ENCODE measurements at places on chromosomes 3 and 15.
A peak's percentile ranks its signal among the peaks of the same experiment; 100 is the strongest.

DNA sequence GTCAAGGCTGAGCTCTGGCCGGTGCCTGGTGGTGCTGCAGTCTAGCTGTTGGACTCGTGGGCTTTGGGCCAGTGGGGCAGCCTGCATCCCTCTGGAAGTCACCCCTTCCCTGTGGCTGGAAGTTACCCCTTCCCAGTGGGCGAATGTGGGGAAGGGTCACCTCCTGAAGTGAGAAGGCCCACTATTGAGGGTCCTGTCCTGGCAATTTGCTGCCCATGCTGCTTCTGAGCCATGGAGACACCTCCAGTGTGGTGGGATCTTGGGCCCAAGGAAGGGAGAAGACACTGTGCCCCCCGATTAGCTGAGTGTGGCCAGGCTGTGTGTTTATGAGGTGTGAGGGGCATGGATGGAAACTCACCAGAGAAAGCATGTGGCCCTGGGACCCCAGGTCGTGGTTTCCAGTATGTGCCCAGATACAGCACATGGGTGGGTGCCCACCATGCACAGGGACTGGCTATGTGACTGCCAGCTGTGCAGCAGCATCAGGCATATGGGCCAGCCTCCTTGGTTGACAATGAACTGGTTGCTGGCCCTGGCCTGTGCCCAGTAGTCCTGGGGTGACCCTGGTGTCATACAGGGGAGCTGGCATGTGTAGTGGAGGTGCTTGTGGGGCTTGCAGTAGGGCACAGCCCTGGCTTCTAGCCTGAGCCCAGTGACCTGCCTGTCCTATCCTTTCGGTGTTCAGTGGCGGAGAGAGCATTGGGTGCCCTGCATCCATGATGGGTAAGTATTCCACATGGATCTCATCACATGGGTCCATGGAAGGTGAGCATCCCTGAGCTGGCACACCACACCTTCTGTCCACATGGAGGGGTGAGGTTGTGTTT lies 221.2 kb downstream of the SNRPN start:
- H3K36me3 ChIP-seq: peaks cover 3% of the 10 kb centered on the region
- H3K27ac ChIP-seq: no peak overlapping the region
- no peak overlapping the region for H3K4me3 ChIP-seq
- no peaks in the 10 kb centered on the region for H3K4me1 ChIP-seq
- DNase-seq: no peak

DNA sequence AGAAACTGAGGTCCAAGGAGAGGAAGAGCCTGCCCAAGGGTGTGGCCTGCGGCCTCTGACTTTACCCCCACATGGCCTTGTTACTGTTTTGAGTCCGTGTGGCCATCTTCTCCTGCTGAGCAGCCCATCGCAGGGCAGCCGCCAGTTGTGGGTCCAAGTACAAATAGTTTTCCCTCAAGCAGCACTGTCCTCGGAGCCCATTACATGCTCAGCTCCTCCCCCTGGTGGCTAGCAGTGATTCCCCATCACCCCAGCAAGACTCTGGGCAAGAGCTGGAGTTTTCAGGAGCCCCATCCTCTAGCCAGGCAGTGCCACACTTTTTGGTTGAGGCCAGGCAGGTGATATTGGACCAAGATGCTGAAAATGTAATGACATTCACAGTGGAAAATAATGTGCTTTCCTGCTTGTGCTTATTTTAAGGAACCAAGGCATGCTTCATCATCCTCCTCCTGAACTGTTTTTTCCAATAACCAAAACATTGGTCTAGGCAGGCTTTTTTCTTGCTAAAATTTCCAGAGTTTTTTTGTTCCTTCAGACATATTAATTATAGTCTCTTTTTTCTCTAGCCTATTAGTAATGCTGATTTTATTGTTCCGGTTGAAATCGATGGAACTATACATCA lies 23.2 kb upstream of the VILL start:
- peaks cover 11% of the 10 kb centered on the region for H3K36me3 ChIP-seq
- peak; percentile 68 for DNase-seq
- no peaks in the 10 kb centered on the region for H3K27me3 ChIP-seq
- no peak overlapping the region for H3K4me3 ChIP-seq

DNA sequence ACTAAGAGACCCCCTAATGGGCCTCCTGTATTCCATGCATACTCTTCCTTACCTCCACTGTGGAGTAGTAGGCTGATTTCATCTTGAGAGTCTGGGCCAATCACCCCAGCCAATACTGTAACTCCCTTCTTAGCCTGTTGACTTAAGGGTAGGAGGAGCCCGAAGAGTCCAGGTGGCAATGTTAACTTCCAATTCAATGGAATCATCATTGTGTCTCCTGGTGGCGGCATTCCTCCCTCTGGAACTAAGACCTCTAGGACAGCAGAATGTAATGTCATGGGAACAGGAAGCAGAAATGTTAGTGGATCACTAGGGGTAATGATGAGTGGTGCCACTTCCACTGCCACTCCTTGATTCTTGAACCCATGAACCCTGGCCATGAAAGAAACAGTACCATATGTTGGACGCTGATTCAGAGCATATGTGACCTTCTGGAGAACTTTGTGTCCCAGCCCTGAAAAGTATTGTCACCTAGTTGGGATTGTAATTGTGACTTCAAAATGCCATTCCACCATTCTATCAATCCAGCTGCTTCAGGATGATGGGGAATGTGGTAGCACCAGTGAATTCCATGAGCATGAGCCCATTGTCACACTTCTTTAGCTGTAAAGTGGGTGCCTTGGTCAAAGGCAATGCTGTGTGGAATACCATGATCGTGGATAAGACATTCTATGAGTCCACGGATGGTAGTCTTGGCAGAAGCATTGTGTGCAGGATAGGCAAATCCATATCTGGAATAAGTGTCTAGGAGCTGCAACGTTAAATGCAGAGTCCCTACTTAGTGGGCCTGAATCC lies 24.9 kb downstream of the NAALADL2 start:
- no peak for DNase-seq
- no peaks in the 10 kb centered on the region for H3K36me3 ChIP-seq
- no peaks in the 10 kb centered on the region for H3K27me3 ChIP-seq
- H3K27ac ChIP-seq: no peak overlapping the region
- H3K4me3 ChIP-seq: no peak overlapping the region

GRCh38 chr15:70424937-70425411 lies 327.3 kb upstream of the TLE3 start:
- no peaks in the 10 kb centered on the region for H3K36me3 ChIP-seq
- H3K4me3 ChIP-seq: no peak overlapping the region
- no peak overlapping the region for H3K27ac ChIP-seq
- H3K4me1 ChIP-seq: peaks cover 17% of the 10 kb centered on the region
- H3K27me3 ChIP-seq: no peaks in the 10 kb centered on the region

GRCh38 chr3:21936207-21936606 lies 185.2 kb upstream of the ZNF385D start:
- H3K36me3 ChIP-seq: no peaks in the 10 kb centered on the region
- DNase-seq: no peak
- H3K27me3 ChIP-seq: no peaks in the 10 kb centered on the region
- no peaks in the 10 kb centered on the region for H3K4me1 ChIP-seq
- no peak overlapping the region for H3K27ac ChIP-seq

- H3K27me3 ChIP-seq: peaks cover 11% of the 10 kb centered on the region
- H3K36me3 ChIP-seq: no peaks in the 10 kb centered on the region
- H3K27ac ChIP-seq: no peak overlapping the region
- H3K4me1 ChIP-seq: peaks cover 19% of the 10 kb centered on the region
Measured at GRCh38 chr3:61568127-61568526, 6.8 kb downstream of the PTPRG start.

- peaks cover under 1% of the 10 kb centered on the region for H3K27me3 ChIP-seq
- peaks cover 24% of the 10 kb centered on the region for H3K4me1 ChIP-seq
- no peak for DNase-seq
- H3K4me3 ChIP-seq: peak overlapping the region; percentile 86
- H3K27ac ChIP-seq: no peak overlapping the region
Measured at GRCh38 chr3:15102256-15102655, 3.3 kb upstream of the RBSN start.

- DNase-seq: no peak
- no peak overlapping the region for H3K27ac ChIP-seq
- no peaks in the 10 kb centered on the region for H3K27me3 ChIP-seq
- H3K4me1 ChIP-seq: no peaks in the 10 kb centered on the region
Measured at GRCh38 chr3:124107104-124107890, 115.4 kb upstream of the ROPN1 start.

DNA sequence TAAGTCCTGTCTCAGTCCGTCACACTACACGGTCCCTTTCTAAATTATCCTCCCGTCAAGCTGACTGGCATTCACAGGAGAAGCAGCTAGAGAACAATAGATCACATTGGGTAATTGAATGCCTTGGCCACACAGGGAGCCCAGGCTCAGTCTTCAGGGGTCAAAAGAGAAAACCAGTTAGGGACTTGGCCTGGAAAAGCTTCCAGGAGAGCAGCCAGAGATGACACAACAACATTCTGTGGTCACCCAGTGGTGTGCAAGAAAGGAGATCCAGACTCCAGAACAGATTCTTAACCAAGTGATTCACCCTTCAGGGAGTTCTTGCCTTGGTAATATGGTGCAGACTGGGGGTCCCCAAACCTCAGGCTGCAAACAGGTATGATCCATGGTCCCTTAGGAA lies 15.9 kb downstream of the ARHGAP31 start:
- peak overlapping the region; percentile 87 for H3K27ac ChIP-seq
- DNase-seq: no peak
- peaks cover 18% of the 10 kb centered on the region for H3K4me1 ChIP-seq
- peaks cover 3% of the 10 kb centered on the region for H3K27me3 ChIP-seq
- no peak overlapping the region for H3K4me3 ChIP-seq

GRCh38 chr3:158845765-158846350 lies 44.0 kb downstream of the MFSD1 start:
- H3K4me3 ChIP-seq: no peak overlapping the region
- peaks cover 7% of the 10 kb centered on the region for H3K4me1 ChIP-seq
- peaks cover 8% of the 10 kb centered on the region for H3K27me3 ChIP-seq

- no peak overlapping the region for H3K4me3 ChIP-seq
- no peaks in the 10 kb centered on the region for H3K4me1 ChIP-seq
- no peak for DNase-seq
- H3K36me3 ChIP-seq: no peaks in the 10 kb centered on the region
Measured at GRCh38 chr3:171660188-171660587, 150.1 kb downstream of the PLD1 start.

DNA sequence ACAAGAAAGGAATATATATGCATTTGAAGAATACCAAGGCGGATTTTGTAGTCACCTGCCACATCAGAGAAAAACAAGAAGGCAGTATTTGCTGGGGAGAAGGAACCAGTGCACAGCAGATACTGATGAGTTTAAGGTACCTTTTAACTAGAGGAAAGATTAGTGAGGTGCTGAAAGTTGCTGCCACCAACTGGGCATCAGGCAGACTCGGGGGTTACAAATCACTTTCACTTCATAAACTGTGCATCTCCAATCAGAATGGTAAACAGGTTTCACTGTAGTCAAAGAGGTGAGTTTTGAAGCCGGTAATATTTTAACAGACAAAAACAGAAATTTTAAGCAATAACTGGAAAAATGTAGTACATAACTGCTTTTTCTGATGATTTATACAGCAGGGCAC lies 4.1 kb downstream of the FBN1 start:
- DNase-seq: no peak
- H3K27ac ChIP-seq: no peak overlapping the region
- H3K36me3 ChIP-seq: peaks cover 4% of the 10 kb centered on the region
- H3K4me1 ChIP-seq: peaks cover 22% of the 10 kb centered on the region
- H3K27me3 ChIP-seq: peaks cover 10% of the 10 kb centered on the region
- peak overlapping the region; percentile 41 for H3K4me3 ChIP-seq

DNA sequence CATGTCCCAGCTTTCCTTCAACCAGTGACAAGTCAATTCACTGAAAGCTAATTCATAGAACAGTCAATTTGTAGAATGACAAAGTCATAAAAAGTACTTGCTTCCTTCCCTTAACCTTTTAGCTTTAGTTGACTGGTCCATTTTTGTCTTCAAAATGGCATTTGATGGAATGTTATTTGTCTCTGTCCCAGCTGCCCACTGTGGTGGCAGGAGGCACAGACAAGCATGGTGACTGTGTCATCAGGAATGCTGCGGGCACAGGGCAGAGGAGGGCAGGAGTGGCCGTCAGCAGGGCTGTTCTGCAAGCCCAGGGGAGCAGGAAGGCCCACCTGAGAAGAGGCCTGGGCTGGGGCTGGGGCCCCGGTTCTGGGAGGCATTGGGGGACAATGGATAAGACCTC lies 10.0 kb downstream of the IQSEC1 start:
- peaks cover 17% of the 10 kb centered on the region for H3K4me1 ChIP-seq
- no peaks in the 10 kb centered on the region for H3K36me3 ChIP-seq
- H3K4me3 ChIP-seq: no peak overlapping the region
- H3K27ac ChIP-seq: no peak overlapping the region
- no peaks in the 10 kb centered on the region for H3K27me3 ChIP-seq

DNA sequence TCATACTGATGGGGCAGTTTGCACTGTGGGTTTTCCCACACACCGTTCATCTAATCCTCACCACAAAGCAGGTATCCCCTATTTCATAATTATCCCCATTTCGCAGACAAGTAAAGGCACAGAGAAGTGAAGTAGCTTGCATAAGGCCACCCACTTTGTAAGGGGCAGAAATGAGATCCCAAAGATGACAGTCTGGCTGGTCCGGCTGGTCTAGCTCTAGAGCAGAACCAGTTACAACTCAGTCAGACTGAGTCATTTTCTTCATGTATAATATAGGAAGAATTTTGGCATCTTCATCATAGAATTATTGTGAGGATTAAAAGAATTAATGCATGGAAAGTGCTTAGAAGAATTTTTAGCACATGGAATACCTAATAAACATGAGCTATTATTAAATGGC lies 10.6 kb downstream of the RBP1 start:
- no peak for DNase-seq
- no peak overlapping the region for H3K27ac ChIP-seq
- peaks cover 95% of the 10 kb centered on the region for H3K27me3 ChIP-seq
- H3K4me3 ChIP-seq: no peak overlapping the region
- H3K36me3 ChIP-seq: peaks cover 7% of the 10 kb centered on the region
- H3K4me1 ChIP-seq: peaks cover 24% of the 10 kb centered on the region

- H3K36me3 ChIP-seq: no peaks in the 10 kb centered on the region
- DNase-seq: no peak
- H3K4me1 ChIP-seq: no peaks in the 10 kb centered on the region
- no peak overlapping the region for H3K27ac ChIP-seq
- H3K4me3 ChIP-seq: no peak overlapping the region
Measured at GRCh38 chr3:121330634-121331033, 215.2 kb downstream of the POLQ start.

GRCh38 chr15:60374209-60374608 lies 23.6 kb downstream of the ANXA2 start:
- peaks cover 3% of the 10 kb centered on the region for H3K36me3 ChIP-seq
- DNase-seq: no peak
- H3K27ac ChIP-seq: peak overlapping the region; percentile 84
- H3K4me1 ChIP-seq: peaks cover 66% of the 10 kb centered on the region
- no peaks in the 10 kb centered on the region for H3K27me3 ChIP-seq

- H3K27ac ChIP-seq: no peak overlapping the region
- H3K4me1 ChIP-seq: peaks cover 9% of the 10 kb centered on the region
- DNase-seq: no peak
- H3K36me3 ChIP-seq: no peaks in the 10 kb centered on the region
Measured at GRCh38 chr3:15305359-15305844, 27.0 kb downstream of the SH3BP5 start.

- peak overlapping the region; percentile 32 for H3K27ac ChIP-seq
- H3K27me3 ChIP-seq: no peaks in the 10 kb centered on the region
- no peak overlapping the region for H3K4me3 ChIP-seq
- no peaks in the 10 kb centered on the region for H3K36me3 ChIP-seq
- H3K4me1 ChIP-seq: peaks cover 41% of the 10 kb centered on the region
Measured at GRCh38 chr3:129686941-129687340, 80.5 kb upstream of the PLXND1 start.
